ENCODE measurements at places on chromosomes 1 and 21.

DNA sequence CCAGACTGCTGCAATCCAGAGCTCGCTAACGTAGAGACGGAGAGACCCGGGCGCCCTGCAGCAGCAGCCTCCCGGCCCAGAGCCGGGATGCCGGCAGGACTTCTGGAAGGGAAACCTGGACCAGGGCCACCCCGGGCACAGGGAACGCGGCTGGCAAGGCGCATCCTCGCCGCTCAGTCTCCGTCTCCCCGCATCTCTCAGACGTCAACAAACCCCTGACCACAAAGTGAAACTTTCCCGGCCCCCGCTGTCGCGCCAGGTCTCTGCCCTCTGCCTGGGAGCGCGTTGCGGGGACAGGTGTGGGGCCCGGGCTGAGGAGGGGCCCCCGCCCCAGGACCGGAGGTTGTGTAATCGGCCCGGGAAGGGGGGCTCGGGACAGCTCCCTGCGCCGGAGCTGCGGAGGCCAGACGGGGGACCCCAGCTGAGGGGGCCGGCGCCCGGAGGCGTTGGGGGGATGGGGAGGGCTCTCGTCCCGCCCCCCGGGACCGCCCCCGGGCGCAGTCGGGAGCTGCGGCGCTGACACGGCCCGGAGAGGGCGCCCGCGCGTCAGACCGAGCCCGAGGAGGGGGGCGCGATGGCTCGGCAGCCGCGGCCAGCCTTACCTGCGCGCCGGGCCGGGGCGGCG, 116.6 kb upstream of the HIVEP3 start:
- peak; percentile 21 for DNase-seq

GRCh38 chr1:94738371-94738770, 81.8 kb upstream of the SLC44A3 start:
- DNase-seq, result no peak

GRCh38 chr1:230693777-230694176, 20.1 kb downstream of the AGT start:
- DNase-seq, result no peak

GRCh38 chr21:44304877-44305293, 5.0 kb downstream of the PFKL start:
- peak; percentile 70 for DNase-seq

DNA sequence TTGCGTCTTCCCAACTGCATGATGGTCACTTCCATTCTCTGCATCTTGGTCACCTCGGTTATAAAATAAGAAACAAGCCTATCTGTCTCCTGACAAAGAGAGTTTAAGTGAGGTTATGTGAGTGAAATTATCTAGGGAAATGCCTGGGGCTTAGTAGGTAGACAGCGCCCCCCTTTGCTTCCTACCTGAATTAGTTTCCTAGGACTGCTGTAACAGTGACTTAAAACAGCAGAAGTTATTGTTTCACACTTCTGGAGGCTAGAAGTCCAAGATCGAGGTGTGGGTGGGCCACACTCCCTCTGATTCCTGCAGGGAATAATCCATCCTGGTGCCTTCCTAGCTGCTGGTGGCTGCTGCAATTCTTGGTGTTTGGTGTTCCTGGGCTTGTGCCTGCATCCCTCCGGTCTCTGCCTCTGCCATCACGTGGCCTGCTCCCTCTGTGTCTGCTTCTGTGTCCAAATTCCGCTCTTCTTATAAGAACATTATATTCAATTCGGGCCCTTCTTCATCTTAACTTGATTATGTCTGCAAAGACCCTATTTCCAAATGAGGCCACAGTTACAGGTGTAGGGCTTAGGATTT, 92.6 kb downstream of the IGSF21 start:
- no peak for DNase-seq

GRCh38 chr1:21520899-21521716, 11.9 kb downstream of the ALPL start:
- no peak for DNase-seq

DNA sequence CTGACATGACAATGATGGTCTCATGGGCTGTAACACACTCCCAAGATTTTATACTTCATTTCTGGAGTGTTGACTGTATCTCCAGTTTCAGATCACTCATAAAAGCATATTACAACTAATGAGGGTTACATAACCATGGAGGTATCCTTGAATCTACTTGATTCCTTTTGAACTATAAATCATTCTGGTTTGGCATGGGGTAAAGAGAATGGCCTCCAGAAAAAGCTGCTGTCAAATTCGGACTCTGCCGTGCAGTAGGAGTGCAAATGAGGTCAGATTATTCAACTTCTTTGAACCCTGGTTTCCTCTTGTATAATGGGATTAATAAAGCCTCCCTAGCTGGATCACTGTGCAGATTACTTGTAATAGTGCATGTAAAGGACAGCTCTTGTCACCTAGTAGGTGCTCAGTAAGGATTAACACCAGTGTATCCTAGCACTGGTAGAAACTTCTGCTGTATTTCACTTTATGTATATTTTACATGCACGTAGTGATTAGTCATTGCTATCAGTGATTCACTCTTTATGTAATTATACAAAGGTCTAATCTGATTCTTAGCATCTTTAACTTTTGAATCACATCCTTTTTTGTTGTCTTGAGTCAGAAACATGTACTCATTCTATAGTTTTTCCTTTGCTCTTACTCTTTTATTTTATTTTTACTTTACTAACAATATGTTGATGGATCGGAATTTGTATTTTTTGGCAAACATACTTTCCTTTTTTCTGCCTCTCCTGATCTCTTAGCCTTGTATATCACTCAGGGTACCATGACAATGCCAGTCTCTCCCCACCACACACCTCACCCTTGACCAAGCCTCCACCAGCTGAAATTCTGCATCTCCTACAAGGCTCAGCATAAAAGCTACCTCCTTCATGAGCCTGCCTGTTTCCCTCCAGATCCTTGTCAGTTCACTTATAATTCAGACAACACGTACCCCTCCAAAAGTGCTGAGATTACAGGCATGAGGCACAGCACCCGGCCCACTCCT, 3.2 kb downstream of the LRRC8C start:
- DNase-seq, result no peak

DNA sequence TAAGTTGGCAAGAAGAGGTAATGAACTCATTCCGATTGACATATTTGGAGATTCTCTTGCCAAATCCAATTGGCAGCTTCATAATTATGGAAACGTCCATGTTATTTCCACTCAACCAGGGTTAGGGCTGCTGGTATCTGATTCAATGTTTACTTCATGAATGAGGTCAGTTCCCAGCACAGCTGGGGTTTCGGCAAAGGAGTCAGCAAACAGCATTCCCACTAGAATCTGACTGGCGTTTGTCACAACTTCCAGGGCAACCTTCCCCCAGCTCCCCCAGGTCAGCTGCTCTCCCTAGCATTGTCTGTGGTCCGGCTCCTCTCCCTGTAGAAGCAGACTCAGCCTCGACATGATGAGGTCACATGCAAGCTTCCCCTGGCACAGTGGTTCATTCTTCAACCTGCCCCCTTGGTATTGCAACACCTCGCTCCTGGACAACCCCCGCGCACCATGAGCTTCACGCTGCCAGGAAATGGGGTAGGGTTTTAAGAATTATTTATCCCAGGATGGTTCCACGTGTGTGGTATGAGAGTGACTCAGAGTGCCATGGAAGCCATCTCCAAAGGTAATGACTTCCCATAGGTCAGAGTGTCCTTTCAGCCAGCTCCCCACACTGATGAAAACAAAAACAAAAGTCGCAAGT, 100.7 kb upstream of the SLC25A33 start:
- DNase-seq, result peak; percentile 24

DNA sequence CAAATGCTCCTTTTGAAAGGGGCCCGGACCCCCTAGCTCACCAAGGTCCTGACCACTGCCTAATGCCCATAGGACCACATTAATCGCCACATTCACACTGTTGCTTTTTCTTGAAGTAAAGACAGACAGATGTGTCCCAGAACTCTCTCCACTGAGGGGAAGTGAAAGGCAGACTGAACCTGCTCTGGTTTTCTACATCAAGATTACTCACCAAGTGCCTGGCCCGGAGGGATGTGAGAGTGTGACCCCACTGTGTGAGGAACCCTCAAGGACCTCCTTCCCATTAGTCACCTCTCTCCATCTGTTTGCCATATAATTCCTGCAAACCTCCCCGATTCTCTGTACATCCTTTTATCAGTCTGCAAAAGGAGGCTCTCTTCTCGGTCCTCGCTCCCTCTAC, 381.5 kb downstream of the OMA1 start:
- DNase-seq, result no peak

DNA sequence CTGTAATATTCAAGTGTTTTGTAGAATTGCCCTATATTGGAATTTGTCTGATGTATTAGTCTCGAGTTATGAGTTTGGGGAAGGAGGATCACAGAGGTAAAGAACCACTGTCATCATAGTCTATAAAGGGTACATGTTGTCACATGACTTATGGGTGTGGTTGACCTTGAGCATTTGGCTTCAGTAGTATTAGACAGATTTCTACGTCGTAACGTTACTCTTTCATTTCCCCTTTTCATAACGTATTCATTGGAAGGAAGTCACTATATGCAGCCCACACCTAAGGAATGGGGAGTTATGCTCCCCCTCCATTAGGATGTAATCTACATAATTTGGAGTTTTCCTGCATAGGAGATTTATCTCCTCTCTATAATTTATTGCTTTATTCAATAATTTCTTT, 110.1 kb upstream of the VAV3 start:
- peak; percentile 53 for DNase-seq

GRCh38 chr1:7076572-7076971, 291.3 kb downstream of the CAMTA1 start:
- DNase-seq, result no peak

DNA sequence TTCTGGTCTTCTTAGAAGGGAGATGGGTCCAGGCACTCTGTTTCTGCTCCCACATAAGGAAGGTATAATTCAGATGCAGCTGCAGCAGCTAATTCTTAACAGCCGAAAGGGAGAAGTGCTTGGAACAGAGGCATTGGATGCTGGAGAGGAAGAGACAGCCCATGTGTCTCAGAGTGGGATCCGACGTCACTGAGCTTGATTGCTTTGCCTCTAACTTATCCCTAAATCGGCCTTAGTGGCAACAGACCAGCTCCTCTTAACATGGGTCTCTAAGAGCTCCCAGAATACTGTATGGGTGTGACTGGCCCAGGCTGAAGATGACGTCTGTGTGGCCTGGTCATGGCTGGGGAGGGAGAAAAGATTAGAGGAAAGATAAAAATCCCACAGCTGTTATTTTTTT, 40.7 kb upstream of the KCND3 start:
- DNase-seq, result no peak

GRCh38 chr1:35692317-35692716, 26.4 kb downstream of the C1orf216 start:
- no peak for DNase-seq

GRCh38 chr1:200329208-200329882, 80.5 kb downstream of the ZNF281 start:
- DNase-seq, result no peak

GRCh38 chr1:219099307-219099706, 74.4 kb upstream of the LYPLAL1 start:
- DNase-seq, result no peak

DNA sequence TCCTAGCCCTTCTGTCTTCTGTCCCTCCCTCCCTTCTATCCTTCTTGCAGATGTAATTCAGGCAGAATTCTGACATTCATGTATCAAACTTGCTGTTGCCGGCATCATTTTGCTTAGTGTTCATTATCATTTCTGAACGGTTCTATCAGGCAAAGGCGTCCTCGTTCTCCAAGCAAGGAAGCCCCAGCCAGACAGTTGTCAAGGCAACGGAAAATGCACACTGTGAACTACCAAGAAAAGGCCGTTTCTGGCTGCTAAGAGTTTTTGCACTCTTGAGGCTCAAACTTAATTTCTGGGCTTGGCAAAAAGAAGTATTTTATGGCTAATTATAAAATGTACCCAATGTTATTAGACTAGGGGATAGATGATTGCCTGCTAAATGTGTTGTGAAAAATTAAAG, 164.7 kb upstream of the KCNJ15 start:
- no peak for DNase-seq

GRCh38 chr1:226712742-226713419, 26.2 kb downstream of the ITPKB start:
- DNase-seq, result peak; percentile 84

DNA sequence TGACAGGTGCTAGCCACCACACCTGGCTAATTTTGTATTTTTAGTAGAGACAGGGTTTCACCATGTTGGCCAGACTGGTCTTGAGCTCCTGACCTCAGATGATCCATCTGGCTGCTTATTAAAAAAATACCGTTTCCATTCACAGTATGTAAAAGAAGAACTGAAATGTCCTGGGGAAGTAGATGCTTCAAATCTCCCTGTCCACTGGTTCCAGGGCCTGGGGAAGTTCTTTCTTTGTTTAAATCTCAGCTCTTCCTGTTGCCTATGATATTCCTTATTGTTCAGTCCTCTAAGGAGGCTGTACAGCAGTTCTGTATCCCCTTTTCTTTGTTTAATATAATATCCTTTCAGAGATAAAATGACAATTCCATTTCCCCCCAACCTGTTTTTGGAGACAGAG, 47.4 kb downstream of the ZMYM1 start:
- DNase-seq, result no peak

- DNase-seq, result peak; percentile 82
Measured at GRCh38 chr1:111199881-111200801, at the start of gene DENND2D. TSS of gene DENND2D (minus strand) at chr1:111200646. CDS start at chr1:111200459, 187 bp downstream.

- no peak for DNase-seq
Measured at GRCh38 chr1:19013826-19014548, 57.5 kb upstream of the IFFO2 start.

- DNase-seq, result no peak
Measured at GRCh38 chr1:39332828-39333227, 128.3 kb downstream of the MACF1 start.

All from hematopoietic multipotent progenitor cell treated with erythropoietin and hydrocortisone succinate and interleukin-3 and kit ligand, for 4 days (in vitro differentiated cells).